ENCODE measurements at places on chromosomes 5 and 9.

DNA sequence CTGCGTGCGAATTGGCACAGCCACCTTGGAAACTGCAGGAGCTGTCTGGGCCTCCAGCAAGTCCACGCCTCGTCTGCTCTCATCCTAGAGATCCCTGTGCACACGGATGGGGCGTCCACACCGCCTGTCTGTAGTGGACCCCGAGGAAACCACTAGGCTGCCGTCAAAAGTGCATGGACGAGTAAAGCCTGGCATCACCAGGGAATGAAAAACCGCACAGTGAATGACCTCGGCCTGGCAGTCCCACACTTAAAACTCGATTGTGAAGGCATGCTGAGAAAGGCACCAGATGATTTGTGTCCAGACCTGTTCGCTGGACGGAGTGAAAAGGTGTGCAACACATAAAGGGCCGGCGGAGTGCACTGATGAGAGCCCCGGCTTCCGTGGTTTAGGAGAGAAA is 50.8 kb downstream of the MRPL36 start:
- H3K27me3 ChIP-seq = no peaks in the 10 kb centered on the region
- H3K36me3 ChIP-seq = no peaks in the 10 kb centered on the region
- H3K4me3 ChIP-seq = no peak overlapping the region
- no peaks in the 10 kb centered on the region for H3K4me1 ChIP-seq
- no peak overlapping the region for H3K27ac ChIP-seq

- H3K36me3 ChIP-seq = no peaks in the 10 kb centered on the region
- no peak for DNase-seq
- H3K27me3 ChIP-seq = peaks cover 20% of the 10 kb centered on the region
Observed at GRCh38 chr9:1890201-1890600, 124.9 kb upstream of the SMARCA2 start.

GRCh38 chr9:17578911-17579793 is at the start of gene SH3GL2:
TSS of gene SH3GL2 (plus strand) at chr9:17579066.
- no peaks in the 10 kb centered on the region for H3K4me1 ChIP-seq
- peaks cover 27% of the 10 kb centered on the region for H3K27me3 ChIP-seq
- H3K27ac ChIP-seq = no peak within 1 kb of the TSS
- H3K36me3 ChIP-seq = no peaks in the 10 kb centered on the region

GRCh38 chr9:123647145-123647544 is 282.8 kb downstream of the DENND1A start:
- no peak overlapping the region for H3K4me3 ChIP-seq
- H3K4me1 ChIP-seq = peaks cover 6% of the 10 kb centered on the region
- no peak overlapping the region for H3K27ac ChIP-seq
- peaks cover 9% of the 10 kb centered on the region for H3K27me3 ChIP-seq
- no peak for DNase-seq

DNA sequence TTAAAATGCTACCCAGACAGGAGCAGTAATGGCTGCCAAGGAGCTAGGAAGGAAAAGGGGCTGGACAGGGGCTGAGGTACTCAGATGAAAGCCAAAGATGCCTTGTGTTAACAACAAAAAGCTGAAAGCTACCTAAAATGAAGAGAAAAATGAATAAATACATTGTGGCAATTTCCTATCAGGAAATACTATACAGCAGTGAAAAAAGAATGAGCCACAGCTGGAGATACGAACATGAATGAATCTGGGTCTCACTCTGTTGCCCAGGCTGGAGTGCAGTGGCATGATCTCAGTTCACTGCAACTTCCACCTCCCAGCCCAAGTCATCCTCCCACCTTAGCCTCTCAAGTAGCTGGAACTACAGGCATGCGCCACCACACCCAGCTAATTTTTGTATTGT is 6.3 kb downstream of the TNIP1 start:
- H3K4me1 ChIP-seq = peaks cover 71% of the 10 kb centered on the region
- no peaks in the 10 kb centered on the region for H3K27me3 ChIP-seq
- DNase-seq = no peak
- H3K4me3 ChIP-seq = no peak overlapping the region

- no peak for DNase-seq
- no peaks in the 10 kb centered on the region for H3K36me3 ChIP-seq
- no peaks in the 10 kb centered on the region for H3K4me1 ChIP-seq
- no peaks in the 10 kb centered on the region for H3K27me3 ChIP-seq
- H3K4me3 ChIP-seq = no peak overlapping the region
- no peak overlapping the region for H3K27ac ChIP-seq
Observed at GRCh38 chr5:17302106-17302505, 84.7 kb downstream of the BASP1 start.
